ENCODE measurements at places on chromosomes 5 and 9.

GRCh38 chr5:76367623-76368371 lies 35.3 kb upstream of the IQGAP2 start:
- no peak for DNase-seq

GRCh38 chr9:122383992-122384461 lies 13.2 kb downstream of the PTGS1 start:
- DNase-seq = no peak

DNA sequence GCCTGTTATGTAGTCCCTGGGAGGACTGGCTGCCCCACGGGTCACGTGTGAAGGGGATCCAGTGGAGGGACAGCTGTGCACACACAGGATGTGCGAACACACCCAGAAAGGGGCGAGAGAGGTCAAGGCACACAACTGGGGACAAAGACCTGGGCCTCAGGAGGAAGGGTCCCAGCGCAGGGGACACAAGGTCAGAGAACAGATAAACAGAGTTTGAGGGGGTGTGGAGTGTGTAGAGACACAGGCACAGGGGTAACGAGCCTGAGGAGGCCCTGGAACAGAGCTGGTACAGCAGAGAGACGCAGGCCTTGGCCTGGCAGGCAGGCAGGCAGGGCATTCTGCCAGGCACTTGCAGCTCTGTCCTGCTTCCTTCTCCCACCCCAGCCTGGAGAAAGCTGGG lies 14.8 kb upstream of the PSMD5 start:
- DNase-seq = no peak

GRCh38 chr5:73122875-73123810 lies 2.8 kb downstream of the TMEM171 start:
- DNase-seq = no peak

GRCh38 chr9:13047827-13048587 lies 231.5 kb downstream of the MPDZ start:
- no peak for DNase-seq

- no peak for DNase-seq
These were observed 9.3 kb downstream of the PTGER4 start for GRCh38 chr5:40688996-40689395.

DNA sequence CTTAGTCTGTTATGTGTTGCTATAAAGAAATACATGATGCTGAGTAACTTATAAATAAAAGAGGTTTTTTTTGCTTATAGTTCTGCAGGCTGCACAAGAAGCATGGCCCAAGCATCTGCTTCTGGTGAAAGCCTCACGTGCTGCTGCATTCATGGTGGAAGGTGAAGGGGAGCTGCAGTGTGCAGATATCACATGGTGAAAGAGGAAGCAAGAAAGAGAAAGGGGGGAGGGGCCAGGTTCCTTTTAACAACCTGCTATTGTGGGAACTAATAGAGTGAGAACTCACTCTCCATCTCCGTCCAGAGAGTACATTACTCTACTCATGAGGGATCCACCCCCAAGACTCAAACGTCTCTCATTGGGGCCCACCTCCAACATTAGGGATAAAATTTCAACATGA lies 12.5 kb upstream of the PARP8 start:
- DNase-seq = no peak

DNA sequence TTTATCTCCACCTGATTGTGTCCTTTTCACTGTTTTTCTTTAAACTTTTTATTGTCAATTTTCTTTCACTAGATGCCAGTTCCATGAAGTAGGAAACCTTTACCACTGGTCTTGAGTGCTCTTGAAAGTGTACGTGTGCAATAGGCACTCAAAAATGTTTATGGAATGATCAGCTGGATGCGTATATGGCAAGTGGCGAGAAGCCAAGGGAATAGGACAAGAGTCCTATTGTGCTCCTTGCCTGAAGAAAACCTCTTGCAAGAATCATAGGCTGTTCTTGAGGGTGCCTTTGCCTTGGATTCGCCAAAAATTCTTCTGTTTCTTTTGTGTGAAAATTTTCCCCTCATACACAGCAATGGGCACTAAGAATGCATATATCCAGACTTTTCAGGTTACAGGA lies 97.7 kb downstream of the GHR start:
- no peak for DNase-seq

- no peak for DNase-seq
These were observed 739.0 kb downstream of the DTWD2 start for GRCh38 chr5:118249386-118249785.

- DNase-seq = no peak
These were observed 203.2 kb downstream of the SEMA6A start for GRCh38 chr5:116371431-116371830.

GRCh38 chr5:163596608-163597315 lies 91.3 kb downstream of the MAT2B start:
- DNase-seq = no peak

DNA sequence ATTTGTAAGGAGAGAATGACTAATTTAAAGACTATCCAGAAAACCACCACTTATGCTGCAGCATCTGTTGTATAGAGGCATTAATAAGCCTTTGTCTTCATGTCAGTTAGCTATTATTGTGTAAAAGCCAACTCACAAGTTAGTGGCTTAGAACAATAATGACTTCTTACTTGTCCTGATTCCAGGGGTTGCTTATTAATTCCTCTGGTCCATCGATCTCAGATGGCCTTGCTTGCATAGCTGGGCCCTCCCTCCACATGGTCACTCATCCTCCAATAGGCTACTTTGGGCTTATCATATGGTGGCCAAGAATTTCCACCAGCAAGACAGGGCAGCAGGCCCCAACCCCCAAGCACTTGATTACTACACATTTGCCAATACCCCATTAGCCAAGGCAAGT lies 44.5 kb upstream of the STK32A start:
- DNase-seq = no peak

- DNase-seq = no peak
These were observed 66.4 kb downstream of the SLCO4C1 start for GRCh38 chr5:102229685-102230084.

DNA sequence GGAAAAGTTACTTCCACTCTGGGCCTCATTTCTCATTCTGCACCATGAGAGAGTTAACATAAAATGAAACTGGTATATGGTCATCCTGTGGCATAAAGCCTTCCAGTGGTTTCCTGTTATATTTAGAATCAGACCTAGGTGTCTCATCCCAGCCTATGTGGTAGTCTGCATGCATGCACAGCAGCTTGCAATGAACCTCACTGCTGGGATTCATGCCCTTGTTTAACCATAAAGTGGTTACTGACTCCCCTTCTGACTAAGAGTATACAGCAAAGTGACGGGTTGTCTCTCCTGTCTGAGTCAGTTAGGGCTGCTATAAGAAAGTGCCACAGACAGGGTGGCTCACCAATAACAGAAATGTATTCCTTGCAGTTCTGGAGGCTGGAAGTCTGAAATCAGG lies 14.7 kb upstream of the TDRD7 start:
- no peak for DNase-seq

- DNase-seq = no peak
These were observed 302.9 kb upstream of the PAPPA start for GRCh38 chr9:115850548-115851304.

DNA sequence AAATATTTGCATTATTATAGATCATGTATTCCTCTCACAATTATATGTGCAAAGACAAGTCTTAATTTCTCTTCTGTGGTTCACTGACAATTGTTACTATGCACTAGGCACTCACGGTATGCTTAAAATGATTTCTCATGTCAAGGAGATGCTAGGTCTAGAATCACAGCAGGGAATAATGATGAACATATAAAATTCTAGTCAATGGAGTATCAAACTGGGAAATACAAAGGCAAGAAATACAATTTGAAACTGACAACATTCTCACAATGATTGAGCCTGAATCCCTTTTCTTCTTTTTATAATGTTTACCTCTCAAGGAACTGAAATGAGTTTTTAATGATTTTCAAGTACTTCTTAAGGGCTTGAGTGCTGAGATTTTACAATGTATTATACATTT lies 302.3 kb upstream of the GRAMD2B start:
- DNase-seq = no peak

DNA sequence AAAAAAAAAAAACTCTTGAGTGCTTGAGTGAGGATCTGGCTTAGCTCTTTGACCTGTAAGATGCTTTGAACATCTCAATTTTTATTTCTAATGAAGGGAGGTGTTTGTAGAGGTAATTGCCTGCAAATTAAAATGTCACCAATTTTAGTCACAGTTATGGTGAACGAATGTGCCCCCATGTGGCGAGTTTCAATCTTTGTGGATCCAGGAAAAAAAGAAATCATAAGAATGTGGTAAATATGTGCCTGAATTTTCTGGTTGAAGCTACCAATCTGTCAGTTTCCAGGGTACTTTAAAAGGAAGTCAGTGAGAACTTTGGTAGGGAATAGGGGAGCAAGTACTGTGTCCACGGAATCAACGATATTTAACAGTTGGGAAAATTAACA lies 1772.4 kb upstream of the CDH9 start:
- no peak for DNase-seq

DNA sequence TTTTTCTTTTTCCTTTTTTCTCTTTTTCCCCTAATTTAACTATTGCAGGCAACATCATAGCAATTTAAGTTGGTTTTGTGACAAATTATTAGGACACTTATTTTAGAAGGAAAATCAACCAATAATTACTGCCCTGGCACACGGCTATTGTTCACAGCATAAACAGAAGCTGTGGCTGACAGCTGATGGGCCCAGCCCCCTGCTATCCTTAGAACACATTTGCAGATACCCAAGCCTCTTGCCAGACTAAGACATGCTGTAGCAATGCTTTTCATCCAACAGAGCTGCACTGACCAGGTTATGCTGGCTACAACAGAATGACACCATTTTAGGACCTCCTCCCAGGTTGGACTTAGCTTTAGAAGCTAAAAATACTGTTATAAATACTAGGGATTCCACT lies 852.7 kb upstream of the DMAC1 start:
- no peak for DNase-seq

GRCh38 chr5:40631236-40631635 lies 48.5 kb upstream of the PTGER4 start:
- DNase-seq = no peak

DNA sequence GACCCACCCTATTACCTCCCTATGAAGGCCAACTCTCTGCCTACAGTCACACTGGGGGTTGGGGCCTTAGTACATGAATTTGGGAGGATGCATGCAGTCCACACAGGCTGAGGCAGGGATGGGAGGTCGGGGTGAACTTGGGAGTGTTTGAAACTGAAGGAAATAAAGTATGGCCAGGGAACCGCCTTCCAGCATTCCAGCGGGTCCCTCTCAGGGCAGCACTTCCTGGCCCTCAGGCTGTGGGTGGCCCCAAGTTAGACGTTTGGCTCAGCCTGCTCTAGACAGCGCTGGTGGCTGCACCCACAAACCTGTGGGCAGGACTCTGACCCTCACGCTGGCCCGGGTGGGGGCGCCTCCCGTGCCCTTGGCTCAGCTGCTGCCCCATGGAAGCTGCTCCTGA lies 74.3 kb downstream of the UBE2QL1 start:
- no peak for DNase-seq

- DNase-seq = no peak
These were observed 309.6 kb downstream of the DTWD2 start for GRCh38 chr5:118678746-118679145.

DNA sequence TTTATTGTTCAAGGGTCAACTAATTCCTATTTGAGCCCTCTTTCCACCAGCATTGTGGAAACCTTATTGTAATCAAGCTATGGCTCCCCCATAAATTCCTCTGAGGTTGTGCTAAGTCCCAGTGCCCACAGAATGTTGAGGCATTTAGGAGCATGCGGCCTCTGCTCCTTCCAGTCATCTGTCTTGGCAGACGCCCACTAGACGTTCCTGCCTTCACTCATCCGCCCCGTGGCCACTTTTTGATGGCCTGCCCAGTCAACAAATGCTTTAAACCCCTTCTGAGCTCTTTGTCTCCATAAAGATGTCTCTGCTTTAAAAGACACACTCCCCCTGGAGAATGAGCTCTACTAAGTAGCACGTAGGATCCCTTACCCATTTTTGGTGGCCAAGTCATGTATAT lies 104.7 kb downstream of the GAS1 start:
- DNase-seq = no peak

DNA sequence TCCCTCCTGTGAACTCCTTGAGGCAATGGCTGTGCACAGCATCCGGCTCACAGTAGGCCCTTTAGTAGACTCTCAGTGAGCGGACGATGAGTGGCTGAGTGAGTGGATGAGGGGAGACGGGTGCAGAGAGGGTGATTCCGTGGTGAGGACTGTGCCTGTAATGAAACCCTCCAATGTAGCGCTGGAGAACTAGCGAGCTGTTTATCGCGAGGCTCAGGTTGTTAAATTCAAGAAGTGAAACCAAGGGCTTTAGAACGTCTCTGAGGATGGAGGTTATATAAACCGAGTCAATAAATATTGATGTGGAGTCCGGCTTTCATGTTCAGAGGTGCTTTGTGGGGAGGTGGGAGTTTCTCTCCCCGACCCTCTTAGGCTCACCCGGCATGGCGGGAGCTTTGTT lies 53.2 kb downstream of the NSG2 start:
- DNase-seq = no peak

DNA sequence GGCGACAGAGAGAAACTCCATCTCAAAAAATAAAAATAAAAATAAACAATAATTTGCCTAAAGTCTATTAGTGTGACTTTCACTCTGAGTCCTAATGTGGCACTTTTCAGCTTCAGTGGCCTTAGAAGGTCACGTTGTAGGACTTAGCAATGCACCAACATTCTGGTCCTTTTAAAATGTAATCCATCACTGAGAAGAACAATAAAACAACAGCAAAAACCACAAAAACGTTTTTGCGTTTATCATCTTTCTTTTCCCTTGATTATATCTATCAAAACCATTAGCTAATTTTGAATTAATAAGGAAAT lies 190.1 kb upstream of the ZNF608 start:
- DNase-seq = no peak

DNA sequence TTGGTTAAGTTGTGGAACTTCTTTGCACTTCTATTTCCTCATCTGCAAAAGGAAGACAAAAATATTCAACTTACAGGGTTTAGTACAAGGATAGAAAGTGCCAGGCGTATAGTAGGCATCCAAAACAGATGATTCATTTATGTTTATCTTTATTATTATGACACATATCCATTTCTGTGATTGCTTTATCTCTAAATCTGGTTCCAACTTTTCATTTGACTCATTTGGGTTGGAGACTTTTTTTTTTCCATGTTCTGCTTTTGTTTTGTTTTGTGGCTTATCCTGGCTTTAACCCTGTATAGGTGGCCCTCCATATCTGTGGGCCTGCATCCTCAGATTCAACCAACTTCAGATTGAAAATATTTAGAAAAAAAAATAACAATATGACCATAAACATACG lies 186.7 kb upstream of the SLC24A2 start:
- no peak for DNase-seq

DNA sequence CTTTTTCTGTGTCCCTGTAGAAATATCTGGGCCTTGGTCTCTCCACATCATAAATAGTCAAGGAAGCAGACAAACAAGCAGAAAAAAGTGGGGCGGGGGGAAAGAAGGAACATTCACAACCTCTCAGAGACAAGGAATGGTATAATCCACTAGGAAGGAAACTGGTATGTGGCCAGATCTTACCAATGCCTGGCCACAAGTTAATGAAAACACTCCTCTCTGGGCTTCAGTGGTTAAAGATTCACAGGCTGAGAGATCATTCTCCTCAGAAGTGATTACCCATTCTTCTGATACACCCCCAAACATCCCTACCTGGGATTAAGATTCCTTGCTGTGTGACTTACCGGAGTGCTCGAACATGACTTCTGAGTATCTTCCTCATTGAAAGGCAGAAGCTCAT lies 290.6 kb downstream of the MARCHF11 start:
- no peak for DNase-seq

- no peak for DNase-seq
These were observed 30.1 kb downstream of the CHD1 start for GRCh38 chr5:98898743-98899142.
